ENCODE measurements at places on chromosomes 5 and 9. TPM values are rescaled to one million over a fixed set of nuclear protein-coding genes. Genes with fewer than 3 reads are reported as not detected.
A peak's percentile ranks its signal among the peaks of the same experiment; 100 is the strongest.

- DNase-seq = no peak
These were observed 52.2 kb downstream of the ABHD17B start for GRCh38 chr9:71858812-71859211.

- DNase-seq = no peak
These were observed 24.0 kb downstream of the MYO10 start for GRCh38 chr5:16912080-16912479.

GRCh38 chr5:149182241-149182640 lies 40.9 kb downstream of the ABLIM3 start:
- no peak for DNase-seq

The ACER2 gene
- polyA plus RNA-seq = 1.5 TPM

- DNase-seq = no peak
These were observed 1.4 kb upstream of the FOXI1 start for GRCh38 chr5:170104299-170104698.

GRCh38 chr5:178440181-178440580 lies 150.0 kb downstream of the COL23A1 start:
- DNase-seq = no peak

- DNase-seq = no peak
These were observed 91.9 kb upstream of the TLR4 start for GRCh38 chr9:117612317-117612716.

- DNase-seq = no peak
These were observed 21.2 kb downstream of the RASEF start for GRCh38 chr9:83041771-83042170.

The REEP5 gene
- 68.2 TPM for polyA plus RNA-seq

- no peak for DNase-seq
These were observed 294.6 kb upstream of the PUM3 start for GRCh38 chr9:3138231-3139229.

DNA sequence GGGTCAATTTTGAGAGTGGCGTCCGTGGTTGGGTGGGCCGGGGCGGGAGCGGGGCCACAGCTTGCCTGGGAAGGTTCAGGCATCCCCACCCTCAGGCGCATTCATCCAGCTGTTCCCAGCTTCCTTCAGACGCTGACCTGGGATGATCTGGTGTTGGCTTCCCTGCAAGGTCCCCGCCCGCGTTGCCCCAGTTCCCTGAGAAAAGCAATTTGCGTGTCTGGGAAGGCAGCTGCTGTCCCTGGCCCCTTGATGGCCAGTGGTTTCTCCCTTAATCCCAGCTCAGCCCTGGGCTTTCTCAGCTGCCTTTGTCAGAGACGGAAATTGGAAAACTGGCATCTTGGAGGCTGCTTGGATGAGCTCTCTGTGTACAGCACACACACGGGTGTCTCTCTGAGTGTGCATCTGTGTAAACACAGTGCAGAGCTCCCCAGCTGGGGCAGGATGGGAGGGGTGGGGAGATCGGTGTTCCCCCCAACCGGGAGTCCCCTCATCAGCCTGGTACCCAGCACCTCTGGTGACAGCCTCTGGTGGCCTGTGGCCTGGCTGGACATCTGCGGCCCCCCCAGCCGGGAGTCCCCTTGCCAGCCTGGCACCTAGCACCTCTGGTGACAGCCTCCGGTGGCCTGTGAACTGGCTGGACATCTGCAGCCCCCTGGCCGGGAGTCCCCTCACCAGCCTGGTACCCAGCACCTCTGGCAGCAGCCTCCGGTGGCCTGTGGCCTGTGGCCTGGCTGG lies 94.0 kb downstream of the COL5A1 start:
- peak; percentile 76 for DNase-seq

The GFI1B gene
- 0.69 TPM for polyA plus RNA-seq

The MIER3 gene
- 23.8 TPM for polyA plus RNA-seq

DNA sequence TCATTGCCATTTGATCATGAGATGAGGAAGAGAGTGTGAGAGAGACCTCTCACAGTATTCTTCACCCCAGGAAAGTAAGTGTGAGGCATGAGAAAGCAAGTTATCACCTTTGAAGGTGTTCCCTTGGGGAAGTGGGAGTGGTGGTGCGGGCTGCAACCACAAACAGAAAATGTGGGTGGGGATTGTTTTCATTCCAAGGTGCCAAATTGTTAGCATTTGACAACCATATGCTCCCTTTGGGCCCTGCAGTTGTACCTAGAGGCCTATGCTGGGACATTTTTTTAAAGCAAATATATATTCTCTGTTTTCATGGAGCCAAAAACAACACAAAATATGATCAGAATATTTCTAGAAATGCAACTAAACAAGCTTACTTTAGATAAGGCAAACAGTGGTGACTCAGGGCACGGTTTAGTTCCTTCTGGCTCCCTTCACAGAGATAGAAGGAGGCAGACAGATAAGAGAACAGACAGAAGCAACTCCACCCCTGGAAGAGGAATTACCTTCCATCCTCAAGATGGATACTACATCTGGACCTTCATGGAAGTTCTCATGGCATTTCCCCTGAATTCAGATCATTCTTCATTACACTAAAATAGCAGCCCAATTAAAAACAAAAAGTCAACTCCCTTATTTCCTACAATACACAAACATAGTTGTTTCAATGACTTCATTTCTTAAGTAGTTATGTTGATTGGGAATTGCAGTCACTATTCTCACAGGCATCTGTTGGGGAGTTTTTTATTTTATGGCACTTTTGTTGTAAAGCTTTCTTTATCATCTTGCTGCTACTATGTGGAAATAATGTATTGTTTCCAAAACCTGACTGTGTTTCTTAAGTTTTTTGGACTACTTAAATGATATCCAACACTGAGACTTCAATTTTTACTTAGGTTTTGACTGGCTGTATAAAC lies 416.6 kb downstream of the PLK2 start:
- peak; percentile 7 for DNase-seq

DNA sequence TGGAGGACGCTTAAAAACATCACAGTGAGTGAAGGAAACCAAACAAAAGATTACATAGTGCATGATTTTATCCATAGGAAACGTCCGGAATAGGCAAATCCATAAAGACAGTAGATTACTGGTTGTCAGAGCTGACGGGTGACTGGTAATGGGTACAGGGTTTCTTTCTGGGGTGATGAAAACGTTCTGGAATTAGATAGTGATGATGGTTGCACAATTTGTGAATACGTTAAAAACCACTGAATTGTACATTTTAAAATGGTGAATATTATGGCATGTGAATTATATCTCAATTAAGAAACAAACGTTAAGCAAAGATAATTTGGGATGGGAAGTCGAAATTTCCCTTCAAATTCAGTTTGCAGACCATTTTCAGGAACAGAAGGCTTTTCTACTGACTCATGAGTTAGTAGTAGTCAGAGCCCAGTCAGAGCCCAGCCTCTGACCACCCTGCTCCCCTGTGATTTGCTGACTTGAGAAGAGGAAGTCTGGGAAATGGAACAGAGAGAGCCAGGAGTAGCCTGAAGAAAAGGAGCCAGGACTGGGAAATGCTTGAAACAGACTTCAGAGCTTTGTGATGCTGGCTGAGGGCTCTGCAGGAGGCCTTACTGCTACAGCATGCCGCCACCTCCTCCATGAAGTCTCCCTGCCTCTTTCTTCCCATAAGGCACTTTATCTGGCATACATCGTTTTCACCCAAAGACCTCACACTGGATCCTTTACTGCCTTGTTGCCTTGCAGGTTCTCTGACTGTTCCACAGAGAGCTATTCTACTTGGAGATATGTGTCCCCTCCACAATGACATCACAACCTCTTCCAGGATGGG lies 46.4 kb upstream of the CTNNA1 start:
- no peak for DNase-seq

The JAK2 gene
- 12.4 TPM for polyA plus RNA-seq

- no peak for DNase-seq
These were observed 1.6 kb upstream of the ADAMTS2 start for GRCh38 chr5:179346875-179347274.

GRCh38 chr5:144361406-144361805 lies 190.7 kb downstream of the KCTD16 start:
- no peak for DNase-seq

DNA sequence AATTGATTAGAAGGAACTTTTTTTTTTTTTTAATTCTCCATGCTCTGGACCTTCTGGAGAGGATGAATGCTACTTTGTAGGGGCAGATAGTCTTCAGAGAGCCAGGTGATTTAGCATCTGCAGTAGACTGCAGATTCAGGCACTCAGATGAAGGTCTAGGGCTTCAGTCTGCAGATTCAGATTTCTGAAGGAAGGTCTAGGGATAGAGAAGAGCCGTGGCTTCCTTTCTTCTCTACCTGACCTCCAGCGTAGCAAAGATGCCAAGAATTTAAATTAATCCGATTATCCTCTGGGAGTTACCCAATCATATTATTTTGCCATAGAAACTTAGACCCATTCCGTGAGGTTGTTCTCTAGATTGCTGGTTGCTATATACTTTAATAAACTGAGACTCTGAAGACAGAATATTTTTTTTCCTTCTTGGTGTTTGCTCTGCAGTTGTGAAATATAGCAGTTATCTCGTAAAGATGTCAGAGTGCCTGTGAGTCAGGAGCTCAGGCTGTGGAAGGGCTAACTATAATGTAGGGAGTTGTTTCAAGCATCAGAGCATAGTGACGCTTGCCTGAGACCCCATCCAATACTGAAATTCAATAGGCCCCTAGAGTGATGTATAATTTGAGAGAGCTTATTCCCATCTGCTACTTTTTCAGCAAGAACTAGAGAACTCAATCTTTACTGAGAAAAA lies 132.7 kb upstream of the SLC12A2 start:
- peak; percentile 42 for DNase-seq

DNA sequence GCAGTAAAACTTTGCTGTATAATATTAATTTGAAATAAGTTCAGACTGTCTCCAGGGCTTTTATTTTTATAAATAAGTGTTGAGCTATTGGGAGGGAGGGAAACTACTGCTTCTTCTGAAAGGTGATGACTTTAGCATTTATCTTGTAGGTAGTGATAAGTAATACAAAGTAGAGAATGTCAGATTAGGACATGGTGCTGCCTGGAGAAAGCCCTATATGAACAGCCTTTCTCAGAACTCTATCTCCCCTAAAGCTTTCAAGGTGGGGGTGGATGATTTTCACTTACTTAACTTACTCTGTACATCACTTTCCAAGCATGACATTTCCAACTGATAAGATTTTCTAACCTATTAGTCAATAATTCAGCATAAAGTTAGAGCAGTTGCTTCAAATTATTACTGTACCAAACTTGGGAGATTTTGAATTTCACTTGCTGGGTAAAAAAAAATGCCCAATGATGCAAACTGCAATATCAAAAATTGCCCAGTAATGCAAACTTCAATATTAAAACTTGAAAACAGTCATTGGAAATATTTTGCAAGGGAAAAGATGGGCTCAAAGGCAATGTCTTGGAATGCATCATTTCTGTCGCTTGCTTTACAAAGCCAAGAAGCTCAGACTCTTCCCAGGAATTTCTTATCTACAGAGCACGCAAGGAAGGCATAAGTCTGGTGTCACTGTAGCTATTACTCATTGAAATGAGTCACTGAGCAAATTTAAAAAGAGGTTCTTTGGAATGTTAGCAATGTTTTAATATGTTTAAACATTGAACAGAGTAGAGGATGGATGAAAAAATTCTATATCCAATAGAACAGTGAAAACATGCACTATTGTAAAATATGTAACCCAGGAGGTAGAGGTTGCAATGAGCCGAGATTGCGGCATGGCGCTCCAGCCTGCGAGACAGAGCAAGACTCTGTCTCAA lies 569.5 kb downstream of the PSAT1 start:
- DNase-seq = peak; percentile 91

DNA sequence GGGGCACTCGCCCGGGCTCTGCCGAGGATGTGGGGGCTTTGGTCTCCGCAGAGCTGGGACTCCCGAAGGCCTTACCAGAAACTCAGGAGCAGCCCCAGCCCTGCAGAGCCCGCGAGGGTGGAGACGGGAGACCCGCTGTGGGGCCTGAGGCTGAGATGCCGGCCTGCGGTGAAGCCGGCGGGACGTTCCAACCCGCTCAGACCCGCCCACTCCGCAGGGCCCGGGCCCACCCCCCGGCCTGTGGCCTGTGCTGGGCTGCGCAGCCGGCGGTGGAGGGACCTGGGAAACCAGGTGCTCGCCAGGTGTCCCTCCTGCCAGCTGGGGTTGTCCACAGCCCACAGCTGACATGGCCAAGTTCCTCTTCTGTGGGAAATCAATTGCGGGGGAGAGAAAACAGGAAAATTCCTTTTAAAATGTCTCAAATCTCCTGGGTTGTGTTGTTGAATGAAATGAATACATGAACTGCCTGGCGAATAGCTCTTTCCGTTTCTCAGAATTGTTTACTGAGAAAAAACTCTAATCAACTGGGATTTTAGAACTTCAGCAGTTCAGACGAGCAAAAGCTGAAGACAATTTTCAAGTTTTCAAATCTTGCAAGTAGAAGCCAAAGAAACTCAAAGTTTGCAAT lies 49.0 kb upstream of the IRX4 start:
- peak; percentile 41 for DNase-seq

The TLR4 gene
- 6.7 TPM for polyA plus RNA-seq

- DNase-seq = no peak
These were observed 310.1 kb downstream of the RFX3 start for GRCh38 chr9:3215658-3216057.

DNA sequence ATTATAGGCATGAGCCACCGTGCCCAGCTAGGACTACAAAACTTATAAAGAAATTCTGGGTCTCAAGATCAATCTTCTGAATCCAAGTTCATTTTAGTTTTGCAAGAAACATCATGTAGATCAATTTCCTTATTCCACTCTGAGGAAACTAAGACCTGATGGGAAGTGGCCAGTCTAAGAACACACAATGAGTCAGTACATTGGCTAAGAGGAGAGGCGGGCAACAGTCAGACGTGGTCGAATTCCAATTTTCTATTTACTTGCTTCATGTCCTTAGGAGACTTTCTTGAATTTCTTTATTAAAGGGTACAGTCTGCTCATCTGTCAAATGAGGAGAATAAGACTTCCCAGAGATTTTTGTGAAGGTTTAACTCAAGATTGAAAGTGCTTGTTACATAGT lies 432.1 kb upstream of the BRINP1 start:
- DNase-seq = no peak

- DNase-seq = no peak
These were observed 399.0 kb upstream of the BRINP1 start for GRCh38 chr9:119768266-119768665.

DNA sequence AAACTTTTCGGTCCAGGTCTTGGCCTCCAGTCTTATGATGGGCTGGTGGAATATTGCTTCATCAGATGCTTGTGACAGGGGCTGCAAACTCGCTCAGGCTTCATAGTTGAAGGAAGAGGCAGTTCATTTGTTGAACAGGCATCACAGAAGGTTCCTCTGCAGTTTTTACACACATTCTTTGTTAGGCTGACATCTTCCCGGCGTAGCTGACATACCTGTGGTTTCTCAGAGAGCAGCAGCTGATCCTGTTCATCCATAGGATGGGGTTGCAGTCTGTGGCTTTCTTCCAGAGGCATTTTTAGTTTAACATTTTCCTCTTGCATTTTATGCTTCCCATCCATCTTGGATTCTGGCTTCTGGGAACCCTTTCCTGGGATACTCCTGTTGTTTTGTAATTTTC lies 1255.2 kb downstream of the EFNA5 start:
- no peak for DNase-seq

GRCh38 chr5:164934039-164934438 lies 1428.6 kb downstream of the MAT2B start:
- DNase-seq = no peak

The CRB2 gene
- 0.04 TPM for polyA plus RNA-seq
